PC-9 (cell line): ENCODE measurements at places on chromosomes 6 and 20. TPM values are rescaled to one million over a fixed set of nuclear protein-coding genes. Genes with fewer than 3 reads are reported as not detected.

GRCh38 chr20:1654996-1655395 is 2.6 kb downstream of the SIRPG start:
- no peak for DNase-seq

- DNase-seq = no peak
Measured at GRCh38 chr6:109854541-109855308, 123.4 kb upstream of the GPR6 start.

DNA sequence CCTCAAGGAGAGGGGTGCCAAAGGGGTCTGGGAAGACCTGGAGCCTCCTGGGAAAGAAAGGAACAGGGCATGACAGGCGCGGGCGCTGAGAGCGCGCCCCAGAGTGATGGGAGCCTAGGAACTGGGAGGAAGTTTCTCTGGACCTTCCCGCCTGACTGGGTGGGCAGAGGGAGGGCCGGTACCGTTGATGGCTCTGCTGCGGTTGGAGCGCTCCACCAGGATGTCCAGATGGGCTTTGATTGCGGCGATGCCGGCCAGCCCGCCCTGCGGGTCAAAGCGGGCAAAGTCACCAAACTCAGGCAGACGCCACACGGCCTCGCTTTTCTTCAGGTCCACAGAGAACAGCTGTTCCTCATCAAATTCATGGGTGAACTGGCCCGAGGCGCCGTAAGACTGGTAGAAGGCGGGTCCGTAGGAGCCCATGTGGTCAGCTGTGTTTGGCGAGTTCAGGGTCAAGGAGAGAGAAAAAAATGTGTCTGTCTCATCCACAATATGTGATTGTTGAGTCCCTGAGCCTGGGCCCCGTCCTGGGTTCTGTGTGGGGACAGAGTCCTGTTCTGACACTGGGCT is 1.5 kb downstream of the HLA-DOA start:
- no peak for DNase-seq

- DNase-seq = no peak
Measured at GRCh38 chr6:65627015-65627414, 80.0 kb downstream of the EYS start.

DNA sequence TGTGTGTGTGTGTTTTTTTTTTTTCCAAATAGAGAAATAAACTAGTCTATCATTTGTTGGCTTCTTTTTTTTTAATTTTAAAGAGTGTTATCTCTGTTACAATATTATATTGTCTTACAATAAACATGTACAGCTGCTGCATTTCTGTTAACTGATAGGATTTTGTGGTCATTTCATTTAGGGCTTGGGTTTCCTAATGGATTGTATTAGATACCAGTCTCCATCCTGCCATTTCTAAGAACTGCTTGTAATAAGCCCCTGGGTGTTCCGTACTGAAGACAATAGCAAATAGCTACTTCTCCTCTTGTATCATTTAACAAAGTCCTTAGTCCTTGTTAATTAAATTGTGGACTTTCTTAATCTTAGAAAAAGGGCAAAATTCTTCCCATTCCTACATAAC is 45.7 kb downstream of the SOBP start:
- DNase-seq = no peak

Gene CLPSL1
- total RNA-seq = not detected in 2 replicates

Gene TRIM31
- not detected in 2 replicates for total RNA-seq

Gene FOXA2
- total RNA-seq = not detected in 2 replicates

Gene MOG
- not detected in 2 replicates for total RNA-seq

Gene PERP
- 79.2 and 93.0 TPM in 2 replicates for total RNA-seq

Gene PLCB1
- total RNA-seq = not detected in 2 replicates

GRCh38 chr20:3889489-3890397 is 556 bp downstream of the PANK2 start:
- peak; percentile 16 for DNase-seq

DNA sequence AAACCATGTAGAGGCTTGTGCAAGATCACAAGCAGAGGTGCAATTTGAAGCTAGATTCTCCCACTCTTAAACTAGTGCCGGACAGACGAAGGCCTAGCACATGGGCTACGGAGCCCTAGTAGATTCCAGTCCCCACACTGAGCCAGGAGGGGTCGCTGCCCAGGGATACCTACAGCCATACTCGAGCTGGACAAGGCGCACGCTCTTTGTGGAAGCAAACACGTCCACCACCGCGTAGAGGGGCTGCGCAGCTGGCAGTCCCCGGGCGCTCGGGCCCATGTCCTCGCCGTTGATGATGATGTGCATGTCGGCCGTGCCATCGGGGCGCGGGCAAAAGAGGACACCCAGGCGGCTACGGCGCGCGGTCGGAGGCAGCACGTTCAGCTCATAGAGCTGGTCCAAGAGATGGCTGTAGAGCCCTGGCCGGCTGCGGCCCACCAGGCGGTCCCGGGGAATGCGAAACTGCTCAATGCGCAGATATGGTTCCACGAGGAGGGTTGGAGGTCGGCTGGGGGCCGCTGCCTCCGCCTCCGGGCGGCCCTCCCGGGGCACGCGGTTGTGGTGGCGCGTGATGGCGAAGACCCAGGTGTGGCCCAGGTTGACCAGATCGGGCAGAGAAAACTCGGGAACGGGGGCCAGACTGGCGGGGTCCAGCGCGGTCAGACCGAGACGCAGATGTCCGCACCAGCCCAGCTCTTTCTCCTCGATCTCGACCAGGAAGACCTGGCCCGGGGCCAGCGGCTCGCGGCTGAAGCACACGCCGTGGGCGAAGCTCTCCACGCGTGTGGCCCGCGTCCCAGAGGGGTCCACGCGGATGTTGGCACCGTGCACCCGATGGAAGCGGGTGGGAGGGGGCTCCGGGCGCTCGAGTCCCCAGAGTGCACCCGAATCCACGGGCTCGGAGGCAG is 677 bp downstream of the NEURL2 start:
- no peak for DNase-seq

Gene HRH3
- total RNA-seq = not detected in 2 replicates

GRCh38 chr6:159089443-159089842 is 44.7 kb upstream of the TAGAP start:
- DNase-seq = no peak

Gene SLC17A9
- 0.20 and 0.22 TPM in 2 replicates for total RNA-seq

Gene TOX2
- total RNA-seq = 24.0 and 30.1 TPM in 2 replicates

Gene TAGAP
- 0.23 TPM in 1 of 2 replicates, not detected in the other for total RNA-seq

DNA sequence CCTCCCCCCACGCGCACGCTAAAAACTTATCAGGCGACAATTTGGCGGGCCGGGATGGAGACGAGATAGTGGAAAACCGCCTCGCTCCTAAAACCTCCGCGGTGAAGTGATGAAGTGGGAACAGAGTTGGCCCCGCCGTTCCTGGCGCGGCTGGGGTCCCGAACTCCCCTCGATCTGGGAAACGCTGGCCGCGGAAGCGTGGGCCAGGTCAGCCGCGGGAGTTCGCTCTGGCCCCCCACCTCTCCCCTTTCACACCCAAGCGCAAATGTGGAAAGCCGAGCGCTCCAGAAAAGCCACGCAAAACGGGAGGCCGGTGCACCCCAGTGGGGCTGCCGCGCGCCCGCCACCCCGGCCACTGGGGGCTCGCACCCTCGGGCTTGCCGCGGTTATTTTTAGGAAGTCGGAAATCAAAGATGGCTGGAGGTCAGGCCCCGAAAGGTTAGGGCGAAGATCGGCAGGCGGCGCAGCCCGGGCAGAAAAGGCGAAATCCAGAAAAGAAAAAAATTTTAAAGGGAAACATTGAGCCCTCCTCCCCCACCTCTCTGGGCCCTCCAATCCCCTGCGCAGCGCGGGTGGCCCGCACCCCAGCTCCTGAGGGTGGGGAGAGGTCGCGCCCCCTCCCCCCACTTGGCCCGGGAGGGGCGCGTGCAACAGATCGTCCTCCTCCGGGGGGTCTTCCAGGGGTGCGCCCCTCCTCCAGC is 1.0 kb downstream of the SALL4 start:
- DNase-seq = peak; percentile 10

Gene HLA-DQA1
- not detected in 2 replicates for total RNA-seq

- peak; percentile 14 for DNase-seq
Measured at GRCh38 chr20:24337069-24337468, 132.4 kb upstream of the SYNDIG1 start.

DNA sequence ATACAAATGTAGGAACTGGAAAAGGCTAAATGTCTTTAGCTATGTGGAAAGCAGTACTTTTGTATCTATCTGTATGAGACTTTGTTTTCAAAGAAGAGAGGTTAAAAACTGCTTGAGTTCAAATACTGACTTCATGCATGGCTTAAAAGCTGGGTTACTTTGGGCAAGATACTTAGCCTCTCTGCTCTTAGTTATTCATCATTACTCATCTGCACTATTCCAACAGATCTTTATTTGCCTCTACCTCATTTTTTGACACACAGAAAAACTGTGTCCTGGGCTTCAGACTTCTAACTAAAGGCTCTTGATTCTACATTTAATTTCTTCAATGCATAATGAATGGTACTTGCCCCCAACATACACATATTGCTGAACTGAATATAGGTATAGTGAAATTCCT is 114.8 kb downstream of the DST start:
- DNase-seq = no peak

DNA sequence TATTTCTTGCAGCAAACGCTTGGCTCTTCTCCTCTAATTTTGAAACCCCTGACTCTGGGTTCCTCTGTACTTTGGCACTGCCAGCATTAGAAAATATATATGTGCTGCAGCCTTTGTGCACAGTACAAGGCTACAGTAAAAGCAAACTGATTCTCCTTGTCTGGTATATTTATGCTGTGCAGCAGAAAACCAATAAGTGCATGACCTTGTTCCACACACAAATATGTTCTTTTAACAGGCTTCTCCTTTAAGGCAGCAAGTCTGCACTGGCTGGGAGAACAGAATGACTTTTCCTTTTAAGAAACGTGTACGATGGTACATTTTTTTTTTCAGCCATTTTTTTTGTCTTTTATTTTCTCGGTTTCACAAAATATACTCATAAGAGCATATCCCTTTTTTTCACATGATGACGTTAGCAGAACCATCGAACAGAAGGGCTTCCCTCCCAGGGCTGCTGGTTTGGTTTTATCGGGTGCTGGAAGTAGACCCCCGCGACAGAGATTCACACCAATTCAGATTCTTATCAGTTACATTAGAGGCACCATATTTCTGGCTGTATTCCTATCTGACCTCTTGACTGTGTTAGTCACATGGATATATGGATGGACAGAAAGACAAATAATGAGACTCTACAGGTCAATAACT is 129.9 kb upstream of the ARID1B start:
- DNase-seq = no peak

GRCh38 chr6:87700397-87701343 is 1.4 kb downstream of the AKIRIN2 start:
- peak; percentile 84 for DNase-seq

DNA sequence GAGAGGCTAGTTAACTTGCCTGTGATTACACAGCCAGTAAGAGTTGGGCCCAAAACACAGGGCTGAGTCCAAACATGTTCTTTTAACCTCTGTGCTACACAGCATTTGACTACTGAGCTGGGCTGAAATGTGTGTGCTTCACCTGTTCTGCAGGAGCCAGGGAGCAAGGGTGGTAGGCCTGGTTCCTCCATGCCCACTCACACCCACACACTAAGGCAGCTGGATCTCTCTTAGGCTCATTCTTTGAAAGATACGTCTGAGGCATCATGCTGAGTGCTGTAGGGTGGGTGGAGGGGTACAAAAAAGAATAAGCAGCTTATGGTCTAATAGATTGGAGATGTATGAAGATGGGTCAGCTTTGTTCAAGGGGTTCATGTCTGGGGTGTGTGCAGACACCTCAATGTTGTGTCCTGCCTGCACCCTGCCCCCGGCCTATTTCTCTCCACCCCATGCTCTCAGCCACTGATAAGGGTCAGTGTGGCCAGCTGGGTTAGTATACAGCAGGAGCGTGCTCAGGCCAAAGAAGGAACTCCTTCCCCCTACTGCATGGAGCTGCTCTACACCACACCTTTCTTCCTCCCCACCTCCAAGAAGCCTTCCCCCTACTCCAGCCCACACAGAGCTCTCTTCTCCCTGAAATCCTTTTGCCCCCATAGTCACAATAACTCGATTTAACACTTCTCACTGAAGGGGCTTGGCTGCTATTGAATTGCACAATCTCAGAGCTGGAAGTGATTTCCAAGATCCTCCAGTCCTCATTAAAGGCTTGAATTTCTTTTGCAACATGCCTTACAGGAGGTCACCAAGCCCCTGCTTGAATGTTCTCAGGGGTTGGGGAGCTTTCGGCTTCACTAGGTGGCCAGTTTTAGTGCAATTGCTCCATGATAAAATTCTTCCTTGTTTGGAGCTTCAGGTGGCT is 3.4 kb downstream of the PPP2R5D start:
- no peak for DNase-seq

DNA sequence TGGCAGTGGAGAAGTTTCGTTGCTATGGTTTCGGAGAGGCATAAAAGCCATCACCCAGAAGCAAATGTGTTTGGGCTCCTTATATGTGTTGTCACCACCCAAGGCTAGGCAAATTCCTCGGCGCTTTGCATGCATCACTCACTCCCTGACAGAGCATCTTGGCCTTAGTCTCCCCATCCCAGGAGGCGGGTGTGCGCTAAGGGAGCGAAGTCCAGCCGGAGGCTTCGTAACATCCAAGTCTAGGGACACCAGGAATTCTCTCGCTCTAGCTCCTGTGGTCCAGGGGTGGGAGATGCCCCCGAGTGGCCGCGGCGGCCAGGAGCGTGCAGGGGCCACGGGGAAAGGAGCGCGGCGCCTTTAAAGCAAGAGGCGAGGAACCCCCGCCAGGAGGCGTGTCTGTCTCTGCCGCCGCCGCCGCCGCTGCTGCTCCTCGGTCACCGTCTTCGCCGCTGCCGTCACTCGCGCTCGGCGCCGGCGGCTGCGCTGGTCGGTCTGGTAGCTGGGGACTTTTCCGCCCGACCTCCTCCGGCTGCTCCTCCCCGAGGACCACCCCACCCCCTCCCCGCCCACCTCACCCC is at the start of gene GRIK2:
Gene GRIK2, plus strand, starts transcription at position 458 of the 578 bp plus-strand sequence.
- no peak for DNase-seq

DNA sequence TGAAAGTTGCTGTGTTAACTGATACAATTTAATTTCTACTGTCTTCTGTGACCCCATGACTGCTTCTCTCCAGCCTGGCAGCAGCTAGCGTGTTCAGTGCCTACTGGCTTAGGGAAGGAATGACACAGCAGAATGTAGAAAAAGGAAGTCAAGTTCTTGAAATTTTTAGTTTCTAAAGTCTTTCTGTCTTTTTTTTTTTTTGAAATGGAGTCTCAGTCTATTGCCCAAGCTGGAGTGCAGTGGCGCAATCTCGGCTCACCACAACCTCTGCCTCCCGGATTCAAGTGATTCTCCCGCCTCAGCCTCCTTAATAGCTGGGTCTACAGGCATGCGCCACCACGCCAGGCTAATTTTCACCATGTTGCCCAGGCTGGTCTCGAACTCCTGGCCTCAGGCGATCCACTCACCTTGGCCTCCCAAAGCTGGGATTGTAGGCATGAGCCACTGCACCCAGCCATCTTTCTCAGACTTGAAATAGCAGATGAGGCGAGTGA is 39.3 kb downstream of the PCNA start:
- DNase-seq = no peak

Gene TSBP1
- not detected in 2 replicates for total RNA-seq

Gene OR2H2
- not detected in 2 replicates for total RNA-seq

DNA sequence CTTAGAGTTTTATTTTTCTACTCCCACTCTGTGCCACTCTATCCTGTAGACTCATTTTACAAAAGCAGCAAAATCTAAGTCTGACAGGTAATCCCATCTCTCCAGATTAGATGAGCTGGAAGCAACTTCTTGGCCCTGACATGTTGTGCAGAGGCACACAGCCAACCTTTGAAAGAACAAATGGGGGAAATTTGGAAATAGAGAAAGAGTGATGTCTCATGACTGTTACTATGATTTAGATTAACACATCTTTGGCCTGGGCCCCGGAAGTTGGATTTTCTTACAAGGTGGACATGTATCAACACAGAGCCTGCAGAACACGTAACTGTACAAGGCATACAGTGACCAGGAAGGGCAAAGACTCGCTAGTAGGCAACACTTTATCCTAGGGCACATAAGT is 227.7 kb downstream of the MYLK4 start:
- DNase-seq = no peak

- DNase-seq = no peak
Measured at GRCh38 chr6:31513456-31514165, 15.2 kb upstream of the MCCD1 start.
